NCI-H510A (cell line): ENCODE measurements at places on chromosomes 6 and 20.

DNA sequence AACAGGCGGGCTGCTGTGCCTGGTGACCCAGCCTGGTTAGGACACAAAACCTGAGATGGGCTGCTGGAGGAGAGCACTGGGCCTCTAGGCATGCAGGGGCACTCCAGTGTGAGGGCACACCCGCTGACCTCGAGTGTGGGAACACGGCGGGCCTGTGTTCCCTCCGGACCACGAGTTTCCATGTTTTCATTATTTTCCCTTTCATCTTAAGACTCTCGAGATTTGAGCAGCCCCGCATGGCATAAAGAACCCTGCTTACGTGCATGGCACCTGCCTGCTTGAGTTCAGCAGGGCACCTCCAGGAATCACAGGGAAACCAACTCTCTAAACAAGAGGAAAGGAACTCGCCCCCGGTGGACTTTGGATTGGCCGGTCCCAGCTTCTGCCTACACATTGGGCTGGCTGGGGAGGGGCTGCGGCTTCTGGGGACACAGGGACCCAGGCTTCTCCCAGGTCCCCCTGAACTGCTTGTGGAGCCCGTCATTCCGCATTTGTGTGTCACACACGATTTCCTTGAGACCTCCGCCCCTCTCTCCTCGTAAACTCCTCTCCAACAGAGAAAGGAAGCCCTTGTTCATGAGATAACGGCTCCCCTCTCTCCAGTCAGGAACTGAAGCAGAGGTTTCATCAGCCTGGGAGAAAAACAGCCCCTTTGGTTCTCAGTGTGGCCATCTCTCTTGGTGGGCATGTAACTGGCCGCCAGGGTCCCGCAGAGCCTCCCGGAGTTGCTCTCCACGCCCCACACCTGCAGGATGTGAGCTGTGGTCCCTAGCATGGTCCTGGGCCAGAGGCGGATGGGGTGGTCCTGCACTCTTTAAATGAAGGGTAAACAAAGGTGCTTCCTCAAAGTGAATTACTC lies 181.8 kb downstream of the TTLL2 start:
- DNase-seq: no peak

DNA sequence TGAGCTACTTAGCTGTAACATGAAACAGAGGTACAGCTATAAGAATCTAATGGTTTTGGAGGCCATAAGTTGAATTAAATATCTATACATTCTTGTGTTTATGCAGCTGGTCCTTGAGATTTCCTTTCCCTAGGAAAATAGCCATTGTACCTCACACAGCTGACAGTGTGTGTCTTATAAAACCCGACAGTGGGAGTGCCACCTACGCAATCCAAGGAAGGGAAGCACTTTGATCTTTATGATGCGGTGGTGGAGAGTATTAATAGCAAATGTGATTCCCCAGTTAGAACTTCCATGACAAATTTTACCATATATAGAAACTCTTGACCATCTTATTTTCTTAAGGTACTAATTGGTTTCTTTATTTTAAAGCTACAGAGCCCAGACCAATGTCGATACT lies 149.5 kb downstream of the TMEM200A start:
- no peak for DNase-seq

DNA sequence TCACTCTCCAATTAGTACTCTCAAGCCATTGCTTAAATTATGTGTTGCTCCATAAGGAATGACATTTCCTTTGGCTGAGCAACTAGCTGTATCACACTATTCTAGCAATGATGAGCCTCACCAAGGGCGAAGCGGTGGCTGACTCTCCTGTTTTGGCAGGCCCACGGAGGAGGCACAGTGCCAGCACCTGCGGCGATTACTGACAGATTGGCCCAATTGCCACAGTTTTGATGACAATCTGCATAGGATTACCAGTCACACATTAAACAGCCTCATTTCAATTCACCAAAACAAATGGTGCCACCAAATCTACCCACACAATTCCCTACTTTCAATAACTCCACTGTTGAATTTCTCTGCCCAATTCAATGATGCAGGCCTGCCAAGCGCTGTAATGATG lies 286.9 kb downstream of the PTPRK start:
- DNase-seq: no peak

DNA sequence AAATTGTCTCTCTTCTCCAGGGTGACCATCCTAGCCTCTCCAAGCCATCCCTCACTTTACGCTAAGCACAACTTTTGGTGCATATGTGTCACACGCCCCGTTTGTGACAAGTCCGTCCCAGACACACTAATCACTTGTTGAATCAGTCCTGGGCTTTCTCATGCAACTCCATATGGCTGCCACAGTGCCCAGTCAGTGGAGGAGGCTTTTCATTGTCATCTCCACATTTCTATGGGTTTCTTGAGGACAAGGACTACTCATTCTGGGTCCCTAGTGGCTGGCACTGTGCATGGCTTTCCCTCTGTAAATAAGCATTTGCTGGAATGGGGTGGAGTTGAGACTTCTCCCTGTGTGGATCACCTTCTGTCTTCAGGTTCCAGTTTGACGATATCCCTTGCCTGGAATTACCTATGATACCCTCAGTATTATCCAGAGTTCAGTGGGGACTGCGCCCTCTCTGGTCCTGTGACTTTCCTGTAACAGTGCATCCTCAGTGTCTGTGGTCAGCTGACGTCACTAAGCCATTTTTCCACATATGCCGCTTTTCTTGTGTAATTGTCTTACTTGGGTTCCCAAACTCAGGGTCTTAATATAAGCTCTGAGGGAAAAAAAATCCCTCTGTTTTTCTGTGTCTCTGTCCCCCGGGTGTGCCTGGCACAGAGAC lies 59.8 kb upstream of the MYL9 start:
- DNase-seq: no peak

- peak; percentile 57 for DNase-seq
Observed at GRCh38 chr6:33850869-33851541, 47.2 kb upstream of the MLN start.

DNA sequence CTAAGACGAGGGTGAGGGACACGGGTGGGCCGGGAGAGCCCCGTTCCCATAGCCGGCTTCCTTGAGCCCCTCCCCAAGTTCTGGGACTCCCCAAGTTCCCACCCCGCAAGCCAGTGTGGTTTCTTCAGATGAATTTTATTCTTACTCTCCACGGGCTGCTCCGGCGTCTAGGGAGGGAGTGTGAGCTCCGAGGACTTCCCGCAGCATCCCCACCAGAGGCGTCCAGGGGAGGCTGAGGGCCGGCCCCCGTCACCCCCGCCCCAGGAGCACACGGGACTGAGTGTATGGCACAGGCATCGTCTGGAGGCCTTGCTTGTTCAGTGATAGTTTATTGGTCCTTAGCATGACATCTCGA lies 10.0 kb upstream of the SLC4A11 start:
- DNase-seq: no peak

GRCh38 chr20:58441723-58442122 lies 52.7 kb downstream of the VAPB start:
- no peak for DNase-seq

DNA sequence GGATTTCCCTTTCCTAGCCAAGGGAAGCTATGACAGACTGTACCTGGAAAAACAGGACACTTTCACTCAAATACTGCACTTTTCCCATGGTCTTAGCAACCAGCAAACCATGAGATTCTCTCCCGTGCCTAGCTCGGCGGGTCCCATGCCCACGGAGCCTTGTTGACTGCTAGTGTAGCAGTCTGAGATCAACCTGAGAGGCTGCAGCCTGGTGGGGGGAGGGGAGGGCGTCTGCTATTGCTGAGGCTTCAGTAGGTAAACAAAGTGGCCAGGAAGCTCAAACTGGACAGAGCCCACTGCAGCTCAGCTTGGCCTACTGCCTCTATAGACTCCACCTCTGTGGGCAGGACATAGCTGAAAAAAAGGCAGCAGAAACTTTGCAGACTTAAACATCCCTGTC lies 61.8 kb downstream of the EPM2A start:
- no peak for DNase-seq

DNA sequence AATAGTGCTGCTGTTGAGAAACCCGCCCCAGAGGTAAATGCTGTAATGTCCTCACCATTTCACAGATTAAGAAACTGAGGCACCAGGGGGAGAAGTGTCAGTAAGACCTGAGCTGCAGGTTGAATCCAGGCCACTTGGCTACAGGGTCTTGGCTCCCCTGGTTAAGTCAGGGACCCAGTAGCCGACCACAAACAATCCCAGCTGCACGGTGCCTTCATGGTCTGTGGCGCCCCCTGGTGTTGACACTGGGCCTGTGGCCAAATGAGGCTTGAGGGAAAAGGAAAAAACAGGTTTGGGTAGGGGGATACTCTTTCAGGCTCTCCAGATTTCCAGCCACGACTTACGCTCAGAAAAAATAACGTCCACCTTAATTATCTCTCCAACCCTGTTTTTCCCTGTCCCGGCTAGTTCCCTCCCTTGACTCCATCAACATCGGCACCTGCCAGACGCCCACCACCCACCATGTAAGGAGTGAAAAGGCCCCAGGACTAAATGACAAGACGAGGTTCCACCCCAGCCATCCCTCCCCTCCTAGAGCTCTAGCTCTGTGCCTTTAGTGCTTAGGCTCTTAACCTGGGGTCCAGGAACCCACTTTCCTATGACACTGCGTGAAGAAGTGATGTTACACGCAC lies 47.7 kb upstream of the POLR1H start:
- no peak for DNase-seq

DNA sequence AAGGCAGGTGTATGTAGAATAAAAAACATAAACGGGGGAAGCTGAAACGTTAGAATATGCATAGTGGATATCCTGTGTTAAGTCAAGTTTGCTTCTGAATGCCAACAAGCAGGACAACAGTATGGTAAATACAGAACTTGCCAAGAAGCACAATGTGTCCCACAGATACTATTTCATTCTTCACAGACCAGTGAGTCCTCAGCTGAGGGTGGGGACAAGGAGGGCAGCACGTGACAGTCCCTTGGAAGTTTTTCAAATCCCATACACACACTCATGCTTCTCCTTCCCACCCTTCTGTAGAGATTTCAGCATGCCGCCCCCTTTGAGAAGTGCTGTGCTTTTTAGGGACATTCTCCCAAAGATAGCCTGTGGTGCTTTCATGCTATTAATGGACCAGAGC lies 268.5 kb upstream of the ECI2 start:
- DNase-seq: no peak

- no peak for DNase-seq
Observed at GRCh38 chr6:68040312-68040778, 594.7 kb upstream of the ADGRB3 start.

- no peak for DNase-seq
Observed at GRCh38 chr20:13249118-13249797, 28.2 kb downstream of the ISM1 start.

DNA sequence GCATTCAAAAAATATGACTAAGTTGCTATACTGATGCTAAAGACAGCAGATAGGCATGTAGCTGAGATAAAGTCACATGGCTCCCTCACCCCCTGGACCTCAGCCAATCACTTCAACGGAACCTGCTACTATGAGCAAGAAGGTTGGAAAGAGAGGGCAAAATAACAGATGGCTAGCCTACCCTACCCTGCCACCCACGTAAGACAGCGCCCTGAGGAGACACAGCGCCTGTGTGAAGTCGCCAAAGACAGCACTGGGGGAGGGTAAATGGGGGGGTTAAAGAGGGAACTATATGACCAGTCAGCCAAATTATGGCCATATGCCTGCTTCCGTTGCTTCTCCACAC lies 163.2 kb downstream of the RALGAPA2 start:
- peak; percentile 29 for DNase-seq

GRCh38 chr6:24908650-24909035 lies 27.1 kb downstream of the RIPOR2 start:
- no peak for DNase-seq

GRCh38 chr6:4747588-4747987 lies 28.6 kb upstream of the CDYL start:
- no peak for DNase-seq

- DNase-seq: no peak
Observed at GRCh38 chr6:67045076-67045475, 1338.0 kb upstream of the EYS start.

GRCh38 chr6:150835620-150836019 lies 29.9 kb upstream of the MTHFD1L start:
- no peak for DNase-seq

- DNase-seq: no peak
Observed at GRCh38 chr20:14566505-14566904, 229.1 kb upstream of the FLRT3 start.

- DNase-seq: no peak
Observed at GRCh38 chr6:135830452-135830881, 21.0 kb upstream of the PDE7B start.

- no peak for DNase-seq
Observed at GRCh38 chr6:112562301-112563231, 215.4 kb downstream of the RFPL4B start.

GRCh38 chr6:128135325-128135724 lies 234.5 kb upstream of the THEMIS start:
- DNase-seq: no peak

- no peak for DNase-seq
Observed at GRCh38 chr6:106281088-106281487, 44.5 kb downstream of the ATG5 start.

DNA sequence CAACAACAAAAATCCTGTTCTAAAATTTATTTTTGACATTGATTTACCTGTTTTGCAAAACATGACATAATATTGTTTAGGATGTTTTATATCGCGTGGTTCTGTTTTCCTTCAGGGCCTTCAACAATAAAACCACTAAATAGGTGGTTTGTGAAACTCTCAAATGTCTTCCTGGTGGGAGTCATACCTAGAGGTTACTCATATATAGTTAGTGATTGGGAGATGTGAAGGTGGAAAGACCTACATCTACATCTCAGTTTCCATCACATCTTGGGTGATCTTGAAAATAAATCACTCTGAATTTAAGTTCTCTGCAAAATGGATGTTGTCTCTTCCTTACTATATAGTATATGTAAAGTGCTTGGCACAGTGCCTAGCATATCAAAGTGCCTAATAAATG lies 22.9 kb downstream of the C6orf62 start:
- DNase-seq: no peak

DNA sequence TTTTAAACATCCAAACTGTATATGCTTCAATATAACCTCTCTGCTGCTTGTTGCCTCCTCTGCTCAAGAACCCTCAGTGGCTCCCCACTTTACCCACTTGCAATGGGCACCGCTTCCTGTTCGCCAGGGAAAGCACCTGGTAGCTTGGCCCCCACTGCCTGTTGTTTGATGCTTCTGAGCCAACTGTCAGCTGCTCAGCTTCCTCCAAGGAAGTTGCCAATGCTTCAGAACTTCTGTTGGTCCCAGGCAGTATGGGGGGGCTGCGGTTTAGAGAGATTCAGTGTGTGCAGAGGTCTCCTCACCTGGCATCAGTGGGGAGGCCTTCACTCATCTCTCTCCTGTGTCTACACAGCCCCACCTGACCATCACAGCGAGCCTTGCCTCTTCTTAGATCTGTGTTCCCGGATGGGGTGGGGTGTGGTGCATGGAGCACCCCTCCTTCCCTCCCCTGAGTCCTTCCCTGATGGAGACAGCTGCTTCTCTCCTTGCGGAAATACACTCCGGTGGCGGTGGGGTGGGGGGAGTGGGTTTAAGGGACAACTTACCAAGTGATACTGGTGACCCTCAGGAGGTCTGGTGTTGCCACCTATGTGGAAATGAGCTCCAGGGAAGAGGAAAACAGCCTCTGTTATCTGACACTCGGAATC lies 308.1 kb downstream of the CDH26 start:
- no peak for DNase-seq

DNA sequence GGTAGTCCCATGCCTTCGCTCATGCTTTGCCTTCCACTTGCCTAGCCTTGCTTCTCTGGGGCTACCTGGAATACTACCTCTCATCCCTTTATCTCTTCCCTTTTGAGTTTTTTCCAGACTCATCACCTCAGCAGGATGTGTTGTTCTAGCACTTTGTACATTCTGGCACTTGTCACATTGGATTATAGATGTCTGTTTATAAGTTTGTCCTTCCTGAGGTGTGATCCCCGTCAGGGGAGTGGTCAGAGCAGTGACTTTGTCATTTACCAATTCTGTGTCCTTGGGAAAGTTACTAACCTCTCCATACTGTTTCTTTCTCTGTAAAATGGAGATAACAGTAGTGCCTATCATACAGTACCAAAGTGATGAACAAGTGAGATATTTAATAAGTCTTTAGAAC lies 66.5 kb downstream of the CTNNBL1 start:
- DNase-seq: no peak
